ENCODE measurements at places on chromosomes 5 and 9.

DNA sequence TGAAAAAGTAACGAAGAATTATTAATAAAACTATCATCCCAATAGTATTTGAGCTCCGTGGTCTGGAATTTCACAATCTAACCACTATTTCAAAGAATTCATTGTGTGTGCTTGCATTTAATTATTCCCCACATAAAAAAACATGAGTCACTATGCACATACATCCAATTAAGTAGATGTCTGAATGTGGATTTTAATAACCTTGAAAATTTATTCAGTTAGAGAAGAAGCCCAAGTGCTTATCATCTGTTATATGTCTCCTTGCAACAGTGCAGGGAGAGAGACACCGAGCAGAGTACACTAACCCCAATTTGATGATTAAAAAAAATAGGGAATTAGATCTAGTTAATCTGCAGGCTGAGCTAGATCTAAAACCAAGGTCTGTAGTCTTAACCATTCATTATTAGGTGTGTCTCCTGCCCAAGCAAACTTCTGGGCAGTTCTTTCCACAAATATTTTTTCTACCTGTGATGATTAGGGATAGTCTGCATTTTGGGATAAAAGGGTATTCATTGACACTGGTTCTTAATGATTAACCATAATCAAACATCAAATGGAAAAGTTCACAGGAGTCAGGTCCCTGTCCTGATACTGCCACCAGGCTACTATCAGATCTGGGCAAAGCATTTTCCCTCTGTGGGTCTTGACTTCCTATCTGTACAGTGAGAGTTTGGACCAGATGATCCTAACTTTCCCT, 164.2 kb downstream of the GRIA1 start:
- no peak for DNase-seq

GRCh38 chr5:72486371-72486770, 20.8 kb downstream of the ZNF366 start:
- DNase-seq: no peak

DNA sequence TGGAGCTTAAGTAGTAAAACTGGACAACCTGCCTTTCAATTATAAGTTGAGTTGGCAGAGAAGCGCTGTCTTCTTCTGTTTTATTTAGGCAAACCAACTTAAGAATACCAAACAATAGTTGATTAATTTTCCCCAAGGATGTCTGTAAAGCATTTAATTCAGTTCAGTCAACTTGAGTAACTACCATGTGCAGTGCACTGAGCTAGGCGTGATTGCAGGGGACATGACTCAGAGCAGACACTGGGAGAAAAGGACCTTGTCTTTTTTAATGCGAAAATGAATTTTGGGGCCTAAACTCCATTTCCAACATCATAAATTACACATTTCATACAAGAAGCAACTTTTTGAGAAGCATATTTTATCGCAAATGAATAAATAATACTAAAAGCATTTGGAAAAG, 66.3 kb downstream of the FBXL7 start:
- no peak for DNase-seq

GRCh38 chr9:89615661-89616060, 10.8 kb downstream of the GADD45G start:
- no peak for DNase-seq

DNA sequence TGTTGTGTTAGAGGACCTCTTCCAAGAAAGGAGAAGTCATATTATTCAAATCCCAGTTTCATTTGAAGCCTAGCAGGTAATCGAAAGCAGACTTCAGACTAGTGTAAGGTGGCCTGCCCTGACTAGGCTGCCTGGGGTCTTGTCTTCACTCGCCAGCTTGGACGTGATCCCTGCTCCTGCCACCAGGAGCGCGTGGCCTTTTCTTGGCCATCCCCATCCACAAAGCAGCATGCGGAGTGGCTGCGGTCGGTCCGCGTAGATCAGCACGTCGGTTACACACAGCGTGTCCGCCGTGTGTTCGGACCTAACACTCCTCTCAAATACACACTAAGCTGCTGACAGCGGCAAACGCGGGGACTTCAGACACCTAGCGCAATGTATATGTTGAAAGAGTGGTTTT, 37.3 kb downstream of the CFAP77 start:
- DNase-seq: no peak

- no peak for DNase-seq
Observed at GRCh38 chr9:117703537-117703936, 666 bp upstream of the TLR4 start.

DNA sequence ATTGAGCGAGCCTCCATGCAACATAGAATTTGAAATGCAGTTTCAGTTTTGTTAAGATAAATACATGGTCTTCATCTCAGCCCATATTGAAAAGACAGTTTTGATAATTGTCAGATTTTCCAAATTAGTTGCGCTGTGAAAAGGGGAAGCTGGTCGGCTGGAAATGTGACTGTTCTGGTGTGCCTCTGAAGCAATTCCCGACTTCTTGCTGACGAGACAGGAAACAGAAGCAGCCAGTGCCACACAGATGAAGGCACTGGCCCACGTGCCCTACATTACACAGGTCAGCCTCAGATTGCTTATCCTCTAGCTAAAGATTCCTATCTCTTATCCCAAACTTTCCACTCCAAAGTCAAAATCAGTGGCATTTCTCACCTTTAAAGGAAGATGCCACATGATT, 214.1 kb upstream of the TLE4 start:
- DNase-seq: no peak

DNA sequence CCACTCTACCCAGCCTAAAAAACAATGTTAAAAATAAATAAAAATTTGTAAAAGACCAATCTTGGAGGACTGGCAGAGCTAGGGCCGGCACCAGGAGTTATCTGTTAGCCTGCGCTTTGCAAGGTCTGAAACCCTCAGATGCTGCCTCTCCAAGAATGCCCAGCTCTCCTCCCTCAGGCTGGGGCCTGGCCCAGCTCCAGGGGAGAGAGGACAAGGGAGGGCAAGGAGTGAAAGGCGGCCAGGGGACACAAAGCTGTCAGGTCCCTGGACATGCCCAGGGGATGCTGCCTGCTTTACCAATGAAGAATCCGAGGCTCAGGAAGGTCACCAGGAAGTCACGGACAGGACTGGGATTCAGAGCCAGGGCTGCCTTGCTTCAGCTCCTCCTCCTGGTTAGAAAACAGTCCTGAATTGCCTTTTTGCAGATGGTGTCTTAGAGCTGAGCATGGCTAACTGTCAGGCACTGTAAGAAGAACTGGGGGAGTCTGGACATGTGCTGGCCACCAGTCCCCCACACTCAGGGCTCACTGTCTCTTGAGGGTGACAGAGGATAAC, 5.5 kb upstream of the N4BP3 start:
- DNase-seq: no peak

DNA sequence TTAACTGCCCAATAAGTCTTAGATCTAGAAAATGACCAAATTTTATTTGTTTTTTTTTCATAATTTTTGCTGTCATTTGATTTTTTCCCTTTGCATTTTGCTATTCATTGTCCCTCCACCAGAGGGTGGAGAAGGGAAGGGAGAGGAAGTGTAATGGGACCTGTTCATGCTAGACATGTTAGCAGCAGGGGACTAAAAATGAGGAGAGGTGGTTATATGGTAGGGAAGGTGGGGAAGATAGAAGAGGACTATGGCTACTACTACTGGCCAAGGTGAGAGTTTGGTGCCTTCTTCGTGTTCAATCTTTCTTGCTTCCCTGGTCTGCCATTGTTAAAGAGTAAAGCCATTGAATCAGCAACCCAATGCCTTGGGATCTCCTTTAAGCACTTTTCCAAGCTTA, 6.4 kb downstream of the GRIA1 start:
- DNase-seq: peak; percentile 1

GRCh38 chr5:14309878-14310531, 166.9 kb downstream of the TRIO start:
- DNase-seq: no peak

DNA sequence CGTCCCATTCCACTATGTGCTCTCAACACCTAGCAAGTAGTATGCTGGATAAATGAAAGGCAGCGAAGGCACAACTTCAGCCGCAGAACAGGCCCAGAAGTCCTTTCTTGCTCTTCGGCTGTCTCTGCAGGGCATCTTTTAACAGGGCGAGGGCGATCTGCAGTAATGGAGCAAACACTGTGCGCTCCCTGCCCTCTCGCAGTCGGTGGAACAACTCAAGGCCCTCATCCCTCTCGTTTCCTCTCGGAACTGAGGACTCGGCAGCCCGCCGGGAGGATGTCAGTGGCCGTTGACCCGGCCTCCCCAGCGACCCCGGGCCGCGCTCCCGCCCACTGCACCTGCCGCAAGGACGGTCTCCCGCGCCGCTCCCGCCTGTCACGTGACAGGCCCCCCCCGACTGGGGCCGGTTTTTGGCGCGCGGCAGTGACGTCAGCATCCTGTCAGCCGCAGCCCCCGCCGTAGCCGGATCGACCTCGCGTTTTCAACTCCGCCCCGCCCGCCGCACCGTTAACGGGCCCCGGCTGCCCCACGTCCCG, 1.1 kb downstream of the ZNF367 start:
- peak; percentile 91 for DNase-seq

- peak; percentile 79 for DNase-seq
Observed at GRCh38 chr5:157189223-157189622, 8.6 kb downstream of the ITK start.

DNA sequence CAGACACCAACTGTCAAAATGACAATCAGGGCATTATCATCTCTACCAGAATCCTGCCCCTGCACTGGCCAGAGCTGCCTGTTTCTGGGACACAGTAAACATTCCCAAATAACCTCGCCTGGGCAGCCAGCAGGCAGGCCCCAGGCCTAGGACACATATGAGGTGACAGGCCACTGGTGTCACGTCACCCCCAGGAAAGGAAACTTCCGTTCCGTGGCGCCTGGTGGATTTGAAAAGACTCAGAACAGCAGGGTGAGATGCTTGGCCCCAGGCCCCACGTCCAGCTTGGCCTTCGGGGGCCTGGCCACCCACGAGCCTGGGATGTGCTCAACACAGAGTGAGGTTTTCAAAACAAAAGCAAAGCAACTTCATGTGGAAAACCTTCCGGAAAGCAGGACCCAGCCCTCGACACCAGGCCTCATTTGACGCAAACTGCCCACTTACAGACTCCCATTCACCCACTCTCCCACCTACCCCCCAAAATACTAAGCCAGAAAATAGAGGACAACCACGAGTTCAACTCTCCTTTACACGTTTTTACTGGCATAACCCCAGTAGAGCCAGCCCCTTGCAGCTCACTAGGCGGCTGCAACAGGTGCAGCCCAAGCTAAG, 1.2 kb downstream of the SEMA4D start:
- no peak for DNase-seq

DNA sequence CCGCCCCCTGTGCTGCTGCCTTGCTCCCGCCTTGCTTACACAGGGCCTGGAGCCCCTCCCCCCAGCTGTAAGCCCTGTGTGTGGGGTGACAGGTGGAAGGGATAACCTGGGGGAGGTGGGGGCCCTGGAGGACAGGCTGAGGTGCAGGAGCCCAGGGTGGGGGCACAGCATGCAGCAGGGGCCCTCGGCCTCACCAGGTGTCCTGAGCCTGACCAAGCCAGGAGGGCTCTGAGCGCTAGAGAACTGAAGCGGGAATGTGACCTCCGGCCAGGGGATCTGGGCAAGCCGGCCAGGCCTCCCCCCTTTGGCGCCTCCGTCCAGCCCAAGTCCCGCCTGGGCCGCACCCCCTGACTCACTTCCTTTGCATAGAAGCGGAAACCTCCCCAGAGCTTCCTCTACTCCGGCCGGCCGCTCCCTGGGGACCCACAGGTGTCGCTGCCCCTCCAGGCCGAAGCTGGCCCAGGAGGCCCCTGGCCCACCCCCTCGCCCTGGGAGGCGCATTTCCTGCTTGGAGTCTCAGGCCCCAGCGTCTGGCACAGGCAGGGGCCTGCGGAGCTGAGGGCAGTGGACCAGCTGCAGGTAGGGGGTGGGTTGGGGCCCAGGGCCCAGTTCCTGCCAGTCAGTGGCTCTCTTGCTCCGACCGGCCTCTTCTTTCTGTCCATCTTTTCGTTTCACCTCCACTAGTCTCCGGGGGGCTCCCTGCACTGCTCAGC, at the start of gene TOR4A:
Gene TOR4A (plus strand): TSS at position 398 of the 713 bp plus-strand sequence. CDS start 964 bp downstream, outside the sequence.
- DNase-seq: peak; percentile 59

DNA sequence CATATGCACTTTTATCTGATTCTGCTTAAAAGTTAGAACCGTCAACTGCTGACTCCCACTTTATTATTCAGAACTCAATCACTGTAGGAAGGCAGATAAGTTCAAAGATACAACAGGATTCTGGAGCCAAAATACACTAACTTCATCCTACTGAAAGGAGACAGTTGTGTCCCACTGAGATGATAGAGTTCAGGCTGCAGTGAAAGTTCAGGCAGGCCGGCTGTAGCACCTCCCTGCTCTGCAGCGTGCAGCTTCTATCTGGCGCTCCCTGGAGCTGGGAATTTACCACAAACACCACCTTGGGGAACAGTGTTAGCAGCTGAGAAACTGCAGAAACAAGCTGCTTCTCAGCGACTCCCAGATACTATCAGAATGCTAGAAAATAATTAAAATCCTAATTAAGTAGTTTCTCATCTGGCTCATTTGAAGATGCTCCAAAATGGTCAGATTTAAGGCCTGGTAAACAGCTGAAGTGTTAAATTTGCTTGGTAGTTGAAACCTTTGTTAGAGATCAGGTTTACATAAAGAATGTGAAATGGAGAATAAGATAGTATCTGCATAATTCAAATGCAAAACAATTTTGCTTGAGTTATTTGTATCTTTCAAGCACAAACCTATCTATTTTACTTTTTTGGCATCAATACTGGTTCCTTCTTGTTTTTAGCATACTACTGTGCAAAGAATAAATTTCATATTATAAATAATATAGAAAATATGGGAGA, 52.3 kb upstream of the CNTLN start:
- no peak for DNase-seq

GRCh38 chr9:3969590-3970260, 330.1 kb downstream of the GLIS3 start:
- peak; percentile 3 for DNase-seq

- DNase-seq: no peak
Observed at GRCh38 chr5:113047234-113047633, 70.6 kb downstream of the DCP2 start.

DNA sequence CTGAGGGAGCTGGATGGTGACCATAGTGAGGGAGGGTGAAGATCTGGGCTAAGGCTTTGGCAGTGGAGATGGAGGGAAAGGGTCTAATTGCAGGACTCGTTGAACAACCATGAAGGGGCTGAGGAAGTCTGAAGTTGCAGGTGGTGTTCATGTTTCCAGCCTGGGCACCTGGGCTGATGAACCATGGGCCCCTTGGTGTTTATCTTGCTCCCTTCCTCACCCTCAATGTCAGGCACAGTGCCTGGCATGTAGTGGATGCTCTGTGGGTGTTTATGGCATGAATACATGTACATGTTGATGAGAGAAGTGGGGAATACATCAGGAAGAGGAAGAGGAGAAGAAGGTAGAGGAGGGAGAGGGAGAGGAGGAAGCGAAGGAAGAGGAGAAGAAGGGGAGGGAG, 31.3 kb upstream of the COL15A1 start:
- no peak for DNase-seq

- no peak for DNase-seq
Observed at GRCh38 chr9:84139296-84140070, 158.9 kb downstream of the RMI1 start.
